Cerebellar nuclear complex (tissue), 1 donor: ENCODE measurements at places on chromosomes 1 and 21.
A peak's percentile ranks its signal among the peaks of the same experiment; 100 is the strongest.

DNA sequence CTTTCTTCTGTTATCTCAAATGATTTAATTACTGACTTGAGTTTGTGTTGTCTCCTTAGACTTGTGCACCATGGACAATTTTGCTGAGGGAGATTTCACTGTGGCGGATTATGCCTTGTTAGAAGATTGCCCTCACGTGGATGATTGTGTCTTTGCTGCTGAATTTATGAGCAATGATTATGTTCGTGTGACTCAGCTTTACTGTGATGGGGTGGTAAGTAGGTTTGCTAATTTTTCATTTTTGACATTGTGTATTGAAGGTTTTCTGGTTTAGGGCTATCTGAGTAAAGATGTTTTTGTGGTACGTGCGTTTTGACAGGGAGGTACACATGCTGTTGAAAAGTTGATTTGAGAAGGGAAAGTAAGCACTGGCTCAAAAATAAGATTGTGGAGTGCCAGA, 14.1 kb downstream of the TTC3 start:
- no peak for DNase-seq

- no peak for DNase-seq
Measured at GRCh38 chr1:57494530-57495079, 70.7 kb upstream of the DAB1 start.

- DNase-seq, result no peak
Measured at GRCh38 chr1:1602304-1602967, 2.5 kb upstream of the FNDC10 start.

DNA sequence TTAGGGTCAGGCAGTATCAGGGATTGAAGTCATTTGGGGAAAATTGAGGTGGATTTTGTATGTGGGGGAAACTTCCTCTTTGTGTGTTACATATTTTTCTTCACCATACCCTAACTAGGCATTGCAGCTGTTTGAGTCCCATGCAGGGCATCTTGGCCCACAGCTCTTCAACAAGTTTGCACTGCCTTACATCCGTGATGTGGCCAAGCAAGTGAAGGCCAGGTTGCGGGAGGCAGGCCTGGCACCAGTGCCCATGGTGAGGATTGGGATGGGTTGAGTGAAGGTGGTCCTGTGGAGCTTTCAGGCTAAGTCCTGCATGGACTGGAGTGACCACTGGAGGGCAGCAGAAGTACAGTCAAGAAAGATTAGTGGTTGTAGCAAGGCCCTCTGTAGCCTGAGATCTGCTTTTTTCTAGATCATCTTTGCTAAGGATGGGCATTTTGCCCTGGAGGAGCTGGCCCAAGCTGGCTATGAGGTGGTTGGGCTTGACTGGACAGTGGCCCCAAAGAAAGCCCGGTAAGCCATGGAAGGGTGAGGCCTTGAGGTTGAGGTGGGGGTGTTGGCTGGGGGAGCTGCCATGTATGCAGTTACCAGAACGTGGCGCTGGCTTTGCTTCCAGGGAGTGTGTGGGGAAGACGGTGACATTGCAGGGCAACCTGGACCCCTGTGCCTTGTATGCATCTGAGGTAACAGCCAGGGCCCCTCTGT, 2.4 kb downstream of the UROD start:
- peak; percentile 83 for DNase-seq

GRCh38 chr1:117883616-117884015, 45.8 kb downstream of the GDAP2 start:
- DNase-seq, result no peak

- DNase-seq, result no peak
Measured at GRCh38 chr1:37149296-37149695, 115.0 kb upstream of the GRIK3 start.

- DNase-seq, result no peak
Measured at GRCh38 chr1:91707114-91707889, 178.6 kb downstream of the TGFBR3 start.

DNA sequence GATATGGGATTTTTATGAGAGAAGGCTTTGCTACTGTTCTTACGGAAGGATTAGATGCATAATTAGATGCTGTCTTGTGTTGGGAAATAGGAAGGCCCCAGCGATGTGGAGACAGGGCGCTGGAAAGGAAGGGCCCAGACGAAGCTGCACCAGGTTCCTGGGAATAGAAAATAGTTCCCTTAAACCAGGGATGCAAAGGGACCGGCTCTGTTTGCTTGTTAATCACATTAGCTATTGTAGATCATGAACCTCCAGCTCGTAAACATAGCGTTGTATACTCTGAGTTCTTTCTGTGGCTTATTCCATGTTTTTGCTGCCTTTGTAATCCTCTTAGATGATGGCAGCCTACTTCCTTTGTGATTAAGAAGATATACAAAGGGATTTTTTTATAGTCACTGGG, 79.8 kb upstream of the COX20 start:
- DNase-seq, result no peak

- DNase-seq, result no peak
Measured at GRCh38 chr1:201397675-201398074, 1.4 kb downstream of the LAD1 start.

DNA sequence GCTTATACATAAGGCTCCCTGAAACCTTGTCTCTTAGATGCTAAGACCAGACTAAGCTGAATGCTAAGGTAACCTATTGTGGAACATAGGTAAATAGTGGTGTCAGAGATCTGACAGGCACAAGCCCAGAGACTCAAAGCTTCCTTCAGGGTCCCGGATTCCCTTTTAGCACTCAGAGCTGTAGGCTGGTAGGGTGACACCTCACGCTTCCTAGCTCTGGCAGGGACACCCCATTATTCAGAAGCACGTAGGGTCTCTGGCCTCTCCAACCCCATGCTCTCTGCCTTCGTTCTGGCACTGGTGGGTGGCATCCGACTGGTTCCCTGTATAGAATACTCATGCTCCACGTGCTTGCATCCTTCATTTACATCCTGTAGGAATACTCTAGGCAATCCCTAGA, 68.4 kb downstream of the CD34 start:
- DNase-seq, result no peak

DNA sequence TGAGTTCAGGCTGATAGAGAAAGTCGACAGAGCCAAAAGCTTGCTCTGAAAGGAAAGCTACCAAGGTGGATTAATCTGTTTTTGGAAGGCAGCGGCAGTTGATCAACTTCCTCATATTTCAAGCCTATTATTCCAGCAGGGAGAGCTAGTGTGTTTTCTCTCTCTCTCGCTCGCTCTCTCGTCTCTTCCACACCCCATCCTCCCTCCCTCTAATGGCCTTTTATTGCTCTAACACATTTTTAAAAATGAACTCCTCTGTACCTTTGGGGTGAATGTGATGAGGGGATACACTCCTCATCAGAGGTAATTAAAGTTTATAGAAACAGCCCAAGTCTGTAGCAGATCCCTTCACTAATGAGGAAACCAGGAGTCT, 126.4 kb downstream of the CLIC6 start:
- DNase-seq, result no peak

DNA sequence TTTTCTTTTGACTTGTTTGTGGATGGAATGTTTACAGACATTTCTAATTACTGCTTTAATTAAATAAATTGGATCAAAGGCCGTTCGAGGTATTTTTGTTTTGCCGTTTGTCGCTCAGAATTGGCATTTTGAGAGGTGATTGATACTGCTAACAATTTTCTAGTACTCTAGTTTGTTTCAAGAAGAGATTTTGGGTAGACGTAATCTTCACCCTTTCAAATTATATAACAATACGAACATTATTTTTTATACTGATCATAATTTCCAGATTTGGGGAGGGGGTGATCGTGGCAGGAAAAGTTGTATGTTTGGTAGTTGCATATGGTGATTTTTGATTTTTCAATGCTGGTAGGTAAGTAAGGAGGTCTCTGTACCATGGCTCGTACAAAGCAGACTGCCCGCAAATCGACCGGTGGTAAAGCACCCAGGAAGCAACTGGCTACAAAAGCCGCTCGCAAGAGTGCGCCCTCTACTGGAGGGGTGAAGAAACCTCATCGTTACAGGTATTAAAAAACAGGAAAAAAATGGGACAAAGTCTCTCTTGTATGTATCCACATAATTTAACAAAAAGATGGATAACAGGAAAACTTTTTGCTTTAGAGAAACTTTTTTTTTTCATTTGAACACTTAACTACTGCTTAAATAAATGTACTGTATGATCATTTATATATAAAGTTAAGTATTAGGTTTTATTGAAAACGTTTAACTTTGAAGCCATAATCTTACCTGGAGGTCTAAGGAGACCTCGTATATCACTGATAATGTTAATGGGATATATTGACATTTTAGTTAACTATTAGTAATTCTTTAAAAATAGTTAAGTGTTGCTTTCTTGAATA, 1.7 kb downstream of the H3-3A start:
- DNase-seq, result no peak

DNA sequence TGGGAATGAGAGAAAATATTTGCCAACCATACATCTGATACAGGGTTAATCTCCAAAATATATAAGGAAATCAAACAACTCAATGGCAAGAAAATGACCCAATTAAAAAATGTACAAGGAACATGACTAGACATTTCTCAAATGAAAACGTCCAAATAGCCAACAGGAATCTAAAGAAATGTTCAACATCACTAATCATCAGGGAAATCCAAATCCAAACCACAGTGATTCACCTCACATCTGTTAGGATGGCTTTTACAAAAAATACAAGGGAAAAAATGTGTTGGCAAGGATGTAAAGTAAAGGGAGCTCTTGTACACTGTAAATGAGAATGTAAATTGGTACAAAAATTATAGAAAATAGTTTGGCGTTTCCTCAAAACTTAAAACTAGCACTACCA, 54.7 kb upstream of the ZRANB2 start:
- no peak for DNase-seq

DNA sequence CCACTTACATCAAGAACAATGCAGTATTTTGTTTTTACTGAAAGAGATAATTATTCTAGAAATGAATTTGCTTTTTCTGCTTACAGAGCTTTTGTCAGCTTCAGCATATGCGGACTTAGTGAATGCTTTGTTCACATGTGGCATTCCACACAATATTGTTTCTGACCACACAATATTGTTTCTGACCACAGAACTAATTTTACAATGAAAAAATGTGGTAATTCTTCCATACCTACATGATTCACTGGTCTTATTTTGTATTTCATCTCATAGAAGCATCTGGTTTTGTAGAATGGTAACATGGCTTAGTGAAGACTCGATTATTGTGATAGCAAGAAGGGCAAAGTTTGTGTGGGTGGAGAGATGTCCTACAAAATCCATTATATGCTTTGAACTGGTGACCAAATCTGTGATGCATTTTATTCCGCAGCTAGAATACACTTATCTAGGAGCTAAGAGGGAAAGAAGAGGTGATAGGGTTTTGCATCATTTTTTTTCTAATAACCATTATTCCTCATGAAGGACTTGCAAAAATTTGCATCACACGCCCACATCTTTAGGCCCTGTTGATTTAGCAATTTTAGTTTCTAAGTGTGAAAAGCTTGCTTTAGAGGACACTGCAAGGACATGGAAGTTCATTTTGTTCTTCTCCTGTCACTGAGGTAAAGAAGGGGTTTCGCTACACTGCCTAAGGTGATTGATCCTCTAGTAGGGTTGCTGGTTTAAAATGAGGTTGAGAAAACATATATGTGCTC, 75.3 kb downstream of the HLX start:
- no peak for DNase-seq

- DNase-seq, result no peak
Measured at GRCh38 chr1:20558191-20558590, 5.8 kb downstream of the FAM43B start.

GRCh38 chr1:60893136-60893930, 189.0 kb upstream of the NFIA start:
- DNase-seq, result no peak

DNA sequence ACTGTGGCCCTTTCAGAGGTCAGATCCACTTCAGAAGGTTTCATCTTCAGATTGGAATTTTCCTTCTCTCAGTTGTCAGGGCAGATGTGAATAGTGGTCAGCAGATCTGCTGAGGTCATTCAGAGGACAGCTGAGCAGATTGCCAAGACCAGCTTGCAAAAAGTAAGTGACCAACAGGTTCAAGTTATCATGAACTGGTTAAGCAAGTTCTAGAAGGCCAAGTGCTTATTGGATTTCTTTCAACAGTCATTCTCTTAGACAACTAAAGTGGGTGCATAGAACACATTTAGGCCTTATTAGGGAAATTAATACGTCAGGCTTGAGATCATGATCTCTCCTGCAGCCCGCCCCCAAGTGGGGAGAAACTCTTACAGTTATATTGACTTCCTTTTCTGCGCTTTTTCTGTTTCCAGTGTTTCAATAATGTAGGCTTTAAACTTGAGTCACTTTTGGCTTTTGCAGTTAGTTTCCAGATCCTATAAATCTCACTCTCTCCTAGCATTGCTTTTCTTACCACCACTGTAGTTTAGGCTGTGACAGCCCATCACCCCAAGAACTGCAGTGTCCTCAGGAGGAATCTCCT, 96.4 kb downstream of the C1orf21 start:
- DNase-seq, result no peak

DNA sequence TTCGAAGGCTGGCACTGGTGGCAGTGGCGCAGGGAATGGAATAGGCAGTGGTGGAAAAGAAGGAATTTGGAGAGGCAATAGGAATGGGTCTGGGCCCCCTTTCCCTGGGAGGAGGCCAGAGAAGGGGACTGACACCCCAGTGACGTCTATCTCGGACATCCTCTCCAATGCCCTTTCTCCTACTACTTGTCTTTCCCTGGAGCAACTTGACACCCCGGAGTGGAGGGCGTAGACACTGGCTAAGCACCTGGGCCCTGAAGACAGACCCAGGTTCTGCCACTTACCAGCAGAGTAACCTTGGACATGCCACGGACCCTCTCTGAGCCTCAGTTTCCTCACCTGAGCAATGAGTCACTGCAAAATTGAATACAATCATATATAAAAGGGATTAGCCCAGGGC, 86.8 kb downstream of the CAMK2N1 start:
- no peak for DNase-seq

DNA sequence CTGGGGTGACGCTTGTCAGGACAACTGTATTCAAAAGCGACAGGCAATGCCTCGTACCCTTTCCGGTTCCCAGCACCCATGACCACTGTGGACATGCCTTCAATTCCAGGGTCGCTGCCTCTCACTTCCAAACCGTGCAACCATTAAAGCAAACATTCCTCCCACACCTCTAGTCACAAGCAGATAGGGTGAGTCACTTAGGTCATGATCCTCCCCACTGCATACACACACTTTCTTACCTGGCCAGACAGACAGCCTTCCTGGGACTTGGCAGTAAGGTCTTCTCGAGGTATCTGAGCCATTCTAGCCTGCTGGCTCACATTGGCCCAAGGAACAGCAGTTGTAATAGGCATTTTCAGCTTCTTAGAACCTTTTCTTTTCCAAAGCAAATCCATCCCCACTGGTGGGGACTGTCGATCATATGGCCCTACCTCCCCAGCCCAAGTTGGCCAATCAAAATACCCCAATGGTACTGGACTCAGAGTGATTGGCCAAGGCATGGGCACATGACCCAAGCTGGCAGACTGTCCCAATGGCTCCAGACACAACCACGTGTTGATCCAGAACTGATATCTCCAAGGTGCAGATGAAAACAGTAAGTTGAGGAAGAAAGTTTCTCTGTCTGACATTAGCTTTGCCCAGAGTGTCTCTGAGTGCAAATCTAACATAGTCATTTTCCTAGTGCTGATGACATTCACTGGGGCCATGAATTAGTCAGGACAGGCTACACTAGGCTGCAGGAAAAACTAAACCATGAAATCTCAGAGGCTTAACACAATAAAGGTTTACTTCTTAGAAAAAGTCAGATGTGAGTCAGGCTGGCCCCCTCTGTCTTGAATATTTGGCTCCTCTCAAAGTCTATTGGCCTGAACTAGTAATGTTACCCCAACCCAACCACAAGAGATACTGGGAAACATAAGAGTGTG, 113.8 kb downstream of the RRAGC start:
- DNase-seq, result no peak
